ENCODE measurements at places on chromosomes 7 and 10.

- DNase-seq = no peak
Observed at GRCh38 chr10:123027861-123028260, 19.1 kb downstream of the ACADSB start.

DNA sequence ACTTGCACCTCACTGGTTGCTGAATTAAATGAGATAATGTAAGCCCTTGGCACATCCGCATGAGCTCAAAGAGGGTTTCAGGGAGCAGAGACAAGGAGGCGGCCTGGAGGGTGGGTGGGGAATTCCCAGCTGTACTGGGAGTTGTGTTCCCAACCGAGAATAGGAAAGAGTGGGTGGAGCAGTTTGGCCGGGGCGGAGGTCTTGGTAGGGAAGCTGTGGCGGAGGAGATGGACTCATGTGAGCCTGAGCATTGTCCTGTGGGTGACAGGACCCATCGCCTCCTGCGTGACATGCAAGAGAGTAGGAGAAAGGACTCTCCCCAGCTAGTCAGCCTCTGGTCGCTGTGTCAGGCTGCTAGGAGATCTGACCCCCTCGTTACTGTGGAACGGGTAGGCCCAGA lies 41.0 kb upstream of the SAMD8 start:
- DNase-seq = no peak

DNA sequence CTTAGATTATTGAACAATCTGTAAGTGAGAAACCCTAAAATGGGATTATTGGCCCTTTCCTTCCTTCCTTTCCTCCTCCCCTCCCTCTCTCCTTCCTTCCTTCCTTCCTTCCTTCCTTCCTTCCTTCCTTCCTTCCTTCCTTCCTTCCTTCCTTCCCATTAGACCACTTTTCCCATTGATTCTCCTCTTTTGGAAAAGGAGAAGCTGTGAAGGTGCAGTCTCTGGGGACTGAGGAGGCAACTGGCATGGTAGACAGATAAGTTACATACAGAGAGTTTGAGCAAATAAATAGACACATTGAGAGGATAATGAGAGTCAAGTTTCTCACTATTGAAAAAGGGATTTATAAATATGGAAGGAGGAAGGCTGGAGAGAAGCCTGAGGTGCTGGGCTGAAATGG lies 45.0 kb upstream of the CCDC7 start:
- no peak for DNase-seq

DNA sequence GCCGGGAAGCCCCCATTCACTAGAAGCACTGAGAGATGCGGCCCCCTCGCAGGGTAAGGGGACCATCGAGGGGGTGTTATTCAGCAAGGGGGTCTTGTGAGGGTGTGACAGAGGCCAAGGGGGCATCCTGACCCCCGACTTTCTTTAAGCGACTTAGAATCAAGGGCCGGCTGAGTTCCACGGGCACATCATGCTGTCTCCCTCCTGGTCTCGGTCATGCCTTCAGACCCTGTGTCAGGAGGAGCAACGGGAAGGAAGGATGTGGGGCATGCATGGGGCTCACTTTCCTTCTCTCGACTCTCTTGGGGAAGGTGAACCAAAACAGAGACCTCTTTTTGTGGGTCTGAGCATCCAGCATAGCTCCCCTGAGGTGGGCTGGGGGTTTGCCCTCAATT lies 2.5 kb downstream of the ACSL5 start:
- DNase-seq = no peak

GRCh38 chr7:106071356-106071998 lies 40.6 kb downstream of the SYPL1 start:
- peak; percentile 23 for DNase-seq

GRCh38 chr10:118973744-118974143 lies 55.8 kb upstream of the NANOS1 start:
- DNase-seq = no peak

GRCh38 chr10:129870961-129871621 lies 93.0 kb downstream of the EBF3 start:
- DNase-seq = no peak

Data from stimulated activated CD4-positive, alpha-beta T cell treated with anti-CD3 and anti-CD28 coated beads, Interleukin-12 subunit alpha, Interleukin-12 subunit beta, amount 100 ng/mL, for 48 hours (primary cell).